Fibroblast of mammary gland (primary cell): ENCODE measurements at places on chromosomes 2 and 18.
A peak's percentile ranks its signal among the peaks of the same experiment; 100 is the strongest.

DNA sequence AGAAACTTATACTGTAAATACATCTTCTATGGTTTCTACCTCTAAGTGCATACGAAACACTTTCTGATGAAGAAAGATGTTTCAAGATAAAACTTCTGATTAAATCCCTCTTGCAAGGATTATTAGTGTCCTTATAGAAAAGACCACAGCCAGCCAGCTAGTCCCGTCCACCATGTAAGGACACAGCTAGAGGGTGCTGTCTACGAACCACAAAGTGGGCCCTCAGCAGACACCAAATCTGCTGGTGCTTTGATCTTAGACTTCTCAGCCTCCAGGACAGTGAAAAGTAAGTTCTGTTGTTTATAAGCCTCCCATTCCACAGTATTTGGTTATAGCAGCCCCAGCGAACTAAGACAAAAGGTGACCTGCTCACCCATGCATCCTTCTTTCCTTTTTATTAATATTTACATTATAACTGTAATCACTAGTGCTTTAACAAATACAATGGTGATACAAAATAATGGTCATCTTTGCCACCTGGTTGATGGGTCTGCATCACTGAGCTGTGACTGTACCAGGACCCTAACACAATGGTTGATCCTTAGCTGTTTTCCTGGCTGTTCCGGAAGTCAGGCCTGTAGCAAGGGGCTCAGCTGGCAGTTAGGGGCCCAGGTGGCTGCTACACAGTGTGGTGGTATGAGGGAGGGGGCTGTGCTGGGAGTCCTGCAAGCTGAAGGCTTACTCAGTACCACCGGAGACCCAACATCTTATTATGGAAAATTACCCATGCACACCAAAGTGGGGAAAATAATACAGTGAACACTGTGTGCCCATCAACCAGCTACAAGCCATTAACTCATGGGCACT lies 108.5 kb upstream of the SMAD7 start:
- peak; percentile 19 for DNase-seq

- DNase-seq = no peak
These were observed 38.1 kb upstream of the SOCS6 start for GRCh38 chr18:70250781-70251180.

- peak; percentile 16 for DNase-seq
These were observed 32.3 kb upstream of the ZBTB7C start for GRCh38 chr18:48441405-48441881.

DNA sequence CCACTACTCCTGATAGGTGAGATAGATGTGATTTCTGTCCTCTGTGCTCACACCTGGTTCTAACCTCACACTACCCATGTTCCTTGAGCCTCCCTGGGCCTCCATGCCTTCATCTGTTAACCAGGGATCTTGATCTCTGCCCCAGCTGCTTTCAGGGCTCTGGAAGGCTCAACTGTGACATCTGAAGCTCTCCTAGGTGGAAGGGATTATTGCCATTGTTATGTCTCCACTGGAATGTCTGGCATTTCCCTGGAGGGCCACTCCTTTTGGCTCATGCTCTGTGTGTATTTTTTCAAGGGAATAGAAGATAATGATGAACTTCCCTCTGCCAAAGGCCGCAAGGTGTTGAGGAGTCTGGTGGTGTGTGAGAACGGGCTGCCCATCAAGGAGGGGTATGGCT lies 41.2 kb downstream of the PCARE start:
- DNase-seq = no peak

DNA sequence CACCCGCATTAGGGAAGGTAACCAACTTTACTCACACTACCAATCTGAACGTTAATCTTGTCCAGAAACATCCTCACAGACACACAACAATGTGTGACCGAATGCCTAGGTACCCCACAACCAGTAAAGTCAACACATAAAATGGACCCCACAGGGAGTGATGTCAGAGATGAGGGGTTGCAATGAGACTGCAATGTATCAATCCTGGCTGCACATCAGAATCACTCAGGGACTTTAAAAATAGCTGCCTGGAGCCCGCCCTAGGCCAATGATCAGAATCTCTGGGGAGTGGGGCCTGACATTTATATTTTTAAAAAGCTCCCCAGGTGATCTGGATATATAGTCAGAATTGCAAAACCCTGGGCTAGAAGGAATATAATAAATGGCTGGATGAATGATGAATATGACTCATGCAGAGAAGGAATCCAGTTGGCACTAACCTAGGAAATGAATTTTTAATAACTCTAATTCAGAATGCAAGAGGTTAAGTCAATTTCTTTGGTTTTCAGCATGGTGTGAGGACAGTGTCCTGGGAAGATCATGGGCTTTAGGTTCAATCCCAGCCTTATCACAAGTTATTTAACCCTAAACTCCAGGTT lies 92.8 kb downstream of the COLEC12 start:
- no peak for DNase-seq

- no peak for DNase-seq
These were observed 54.8 kb downstream of the RTP5 start for GRCh38 chr2:241924069-241924908.

- DNase-seq = no peak
These were observed 16.5 kb downstream of the GATA6 start for GRCh38 chr18:22185771-22186386.

- DNase-seq = no peak
These were observed 103.0 kb upstream of the LGALSL start for GRCh38 chr2:64350996-64351395.

DNA sequence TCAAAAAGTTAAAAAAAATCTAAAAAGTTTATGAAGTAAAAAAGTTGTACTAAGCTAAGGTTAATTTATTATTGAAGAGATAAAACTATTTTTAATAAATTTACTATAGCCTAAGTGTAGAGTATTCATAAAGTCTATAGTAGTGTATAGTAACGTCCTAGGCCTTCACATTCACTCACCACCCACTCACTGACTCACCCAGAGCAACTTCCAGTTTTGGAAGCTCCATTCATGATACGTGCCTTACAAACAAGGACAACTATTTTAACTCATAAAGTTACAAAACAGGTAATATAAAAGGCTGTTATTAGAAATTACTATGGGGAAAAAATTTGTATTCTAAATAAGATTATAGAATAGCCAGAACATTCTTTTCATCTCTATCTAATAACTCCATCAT lies 158.9 kb upstream of the FN1 start:
- peak; percentile 76 for DNase-seq

- no peak for DNase-seq
These were observed 39.0 kb downstream of the FAM171B start for GRCh38 chr2:186732843-186733242.
